ENCODE measurements at places on chromosomes 12 and 14.

DNA sequence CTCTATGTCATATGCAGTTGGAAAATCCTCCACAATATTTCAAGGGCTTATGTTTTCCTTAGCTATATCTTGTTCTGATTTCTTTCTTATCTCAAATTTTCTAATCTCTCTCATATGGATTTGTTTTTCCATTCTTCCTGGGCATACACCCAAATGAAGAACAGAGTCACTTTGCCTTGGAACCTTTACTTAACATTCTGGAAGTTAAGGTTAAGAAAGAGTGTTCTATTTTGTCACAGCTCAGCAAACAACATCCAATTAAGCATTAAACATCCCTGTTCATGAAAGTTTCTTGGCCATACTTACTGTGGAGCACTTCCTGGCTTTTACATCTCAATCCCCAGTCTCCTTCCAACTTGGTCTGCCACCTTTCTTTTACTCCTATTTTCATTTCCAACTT lies 5.3 kb downstream of the NAV3 start:
- DNase-seq: no peak

DNA sequence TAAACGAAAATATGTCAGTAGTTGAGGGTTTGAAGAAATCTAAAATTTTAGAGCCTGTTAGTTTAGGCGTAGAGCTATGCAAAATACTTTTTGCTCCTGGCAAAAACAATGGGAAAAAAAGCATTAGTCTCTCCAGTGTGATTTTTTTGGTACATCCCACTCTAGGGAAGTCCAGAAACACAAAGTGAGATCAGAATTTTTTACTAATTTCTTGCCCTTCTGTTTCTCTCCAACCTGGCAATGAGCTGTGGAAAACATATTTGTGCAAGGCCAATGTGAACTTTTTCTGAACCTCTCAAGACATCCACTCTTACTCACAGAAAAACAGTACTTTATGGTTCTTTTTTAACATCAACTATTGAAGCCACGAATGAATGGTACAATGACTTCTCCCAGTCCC lies 56.9 kb upstream of the DCN start:
- no peak for DNase-seq

GRCh38 chr12:46109343-46110222 lies 119.2 kb upstream of the SCAF11 start:
- no peak for DNase-seq

- DNase-seq: no peak
Observed at GRCh38 chr14:62006116-62006731, 244.0 kb downstream of the SNAPC1 start.

DNA sequence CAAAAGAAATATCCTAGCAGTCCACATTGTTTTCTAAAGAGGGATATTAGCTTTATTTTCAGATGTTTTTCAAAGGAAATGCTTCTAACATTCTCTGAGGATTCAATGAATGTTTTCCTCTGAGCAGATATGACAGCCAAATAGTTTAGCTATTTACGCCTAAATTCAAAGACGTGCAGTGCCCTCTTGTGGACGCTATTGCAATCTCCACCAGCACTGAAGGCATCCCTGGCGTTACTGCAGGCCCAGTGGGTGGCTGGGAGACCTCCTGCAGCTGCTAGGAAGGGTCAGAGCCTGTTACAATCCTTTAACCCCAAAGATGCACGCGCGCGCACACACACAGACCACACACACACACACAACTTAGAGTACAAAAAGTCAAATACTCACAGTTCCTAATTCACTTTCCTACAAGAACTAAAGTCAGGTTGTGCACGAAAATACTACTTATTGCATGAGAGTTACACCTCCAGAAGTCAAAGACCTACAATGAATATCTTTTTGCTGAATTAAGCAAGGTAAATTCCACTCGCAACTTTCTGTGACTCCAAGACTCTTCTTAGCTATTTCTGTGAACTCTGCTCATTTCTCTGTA lies 589.3 kb upstream of the TMEM132C start:
- no peak for DNase-seq

- DNase-seq: no peak
Observed at GRCh38 chr14:104858811-104859426, 6.1 kb upstream of the CEP170B start.

- DNase-seq: no peak
Observed at GRCh38 chr12:92977326-92977725, 48.2 kb upstream of the EEA1 start.

All from epithelial cell of prostate (primary cell).